ENCODE measurements at places on chromosomes 7 and 10. TPM values are rescaled to one million over a fixed set of nuclear protein-coding genes. Genes with fewer than 3 reads are reported as not detected.

The LRIT1 gene
- total RNA-seq: not detected

DNA sequence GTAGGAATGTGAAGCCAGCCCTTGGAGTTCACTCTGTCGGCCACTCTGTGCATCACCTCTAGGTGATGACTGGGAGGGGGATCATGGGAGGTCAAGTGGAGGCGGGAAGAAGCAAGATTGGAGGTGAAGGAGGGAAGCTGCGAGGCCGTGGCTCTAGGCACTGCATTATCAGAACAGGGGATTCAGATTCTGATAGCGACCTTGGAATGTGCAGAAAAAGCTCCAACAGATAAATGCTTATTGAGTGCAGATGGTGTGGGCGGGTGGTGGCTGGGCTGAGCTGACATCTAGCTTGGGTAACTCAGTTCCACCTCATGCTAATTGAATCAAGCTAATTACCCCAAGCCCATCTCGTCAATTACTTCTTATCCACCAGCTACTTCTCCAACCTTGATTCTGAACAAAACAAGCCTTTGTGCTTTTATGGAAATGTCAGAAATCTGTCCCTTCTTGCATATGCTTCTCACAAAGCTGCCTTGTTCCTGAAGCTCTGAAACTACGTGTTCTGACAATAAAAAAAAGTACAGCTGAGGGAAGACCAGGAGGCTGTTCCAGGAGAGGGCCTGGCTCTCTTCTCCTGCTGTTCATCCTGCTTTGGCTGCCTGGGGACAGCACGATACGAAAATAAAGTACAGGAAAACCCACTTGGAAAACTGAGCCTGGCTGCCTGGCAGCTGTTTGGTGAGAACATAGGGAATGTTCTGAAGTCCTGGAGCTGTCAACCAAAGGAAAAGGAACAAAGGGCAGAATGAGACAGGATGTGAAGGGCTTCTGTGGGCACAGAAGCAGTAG lies 27.5 kb downstream of the STRA8 start:
- H3K4me3 ChIP-seq: no peak overlapping the region
- H3K36me3 ChIP-seq: no peaks in the 10 kb centered on the region
- DNase-seq: peak; percentile 74

- H3K4me3 ChIP-seq: no peak overlapping the region
- no peaks in the 10 kb centered on the region for H3K4me1 ChIP-seq
- H3K36me3 ChIP-seq: peaks cover 64% of the 10 kb centered on the region
Observed at GRCh38 chr7:38753347-38753746, 122.2 kb upstream of the AMPH start.

GRCh38 chr7:16811551-16811950 lies 6.8 kb upstream of the AGR2 start:
- H3K4me3 ChIP-seq: no peak overlapping the region
- H3K27ac ChIP-seq: no peak overlapping the region
- no peaks in the 10 kb centered on the region for H3K4me1 ChIP-seq
- DNase-seq: no peak
- no peaks in the 10 kb centered on the region for H3K27me3 ChIP-seq

- H3K4me3 ChIP-seq: no peak overlapping the region
- peaks cover 15% of the 10 kb centered on the region for H3K36me3 ChIP-seq
- DNase-seq: no peak
- no peak overlapping the region for H3K27ac ChIP-seq
- H3K27me3 ChIP-seq: no peaks in the 10 kb centered on the region
- H3K4me1 ChIP-seq: no peaks in the 10 kb centered on the region
Observed at GRCh38 chr7:155733582-155734444, 78.5 kb downstream of the SHH start.

DNA sequence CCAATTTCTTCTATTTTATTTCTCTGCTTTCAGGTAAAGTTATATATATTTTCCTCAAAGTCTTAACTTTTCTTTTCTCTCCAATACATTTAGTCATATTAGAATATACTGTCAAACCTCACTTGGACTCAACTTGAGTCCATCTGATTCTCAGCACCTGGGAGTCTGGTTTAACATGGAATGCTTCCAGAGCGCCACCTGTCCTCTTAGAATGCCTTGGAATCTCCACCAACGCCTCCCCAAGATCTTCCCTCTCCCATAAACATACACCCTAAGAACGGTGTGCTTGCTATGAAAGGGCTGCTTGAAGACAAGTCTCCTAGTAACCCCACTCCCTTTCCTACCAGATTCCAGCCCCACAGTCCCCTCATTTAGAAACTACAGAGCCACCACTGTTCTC lies 229.1 kb upstream of the MKLN1 start:
- no peaks in the 10 kb centered on the region for H3K36me3 ChIP-seq
- no peak overlapping the region for H3K4me3 ChIP-seq
- H3K27ac ChIP-seq: no peak overlapping the region
- no peak for DNase-seq
- H3K4me1 ChIP-seq: no peaks in the 10 kb centered on the region

GRCh38 chr7:130491841-130492522 lies at the start of gene MEST:
TSS of gene MEST (plus strand) at chr7:130492085. CDS start at chr7:130492314, 229 bp downstream.
- DNase-seq: no peak
- H3K27me3 ChIP-seq: peaks cover 10% of the 10 kb centered on the region
- H3K27ac ChIP-seq: peak within 1 kb of the TSS; percentile 64
- peaks cover 24% of the 10 kb centered on the region for H3K4me1 ChIP-seq
- H3K36me3 ChIP-seq: no peaks in the 10 kb centered on the region

DNA sequence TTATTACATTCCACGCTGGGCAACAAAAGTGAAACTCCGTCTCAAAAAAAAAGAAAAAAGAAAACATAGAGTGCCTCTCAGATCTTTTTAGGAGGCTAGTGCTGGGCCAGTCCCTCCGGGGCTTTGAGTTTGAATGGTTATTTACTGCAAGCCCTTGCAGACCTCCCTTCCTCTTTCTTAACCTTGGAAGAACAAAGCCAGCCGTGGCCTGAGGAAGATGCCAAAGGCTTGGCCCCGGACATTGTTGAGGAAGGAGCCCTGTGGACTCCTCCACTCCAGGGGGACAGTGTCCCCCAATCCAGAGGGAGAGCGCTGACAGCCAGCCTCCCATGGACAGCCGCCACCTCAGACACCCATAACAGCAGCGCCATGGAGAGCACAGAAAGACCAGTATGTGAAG lies 5.0 kb downstream of the TSPAN33 start:
- H3K27ac ChIP-seq: no peak overlapping the region
- no peaks in the 10 kb centered on the region for H3K27me3 ChIP-seq
- DNase-seq: no peak
- no peaks in the 10 kb centered on the region for H3K36me3 ChIP-seq
- peaks cover 6% of the 10 kb centered on the region for H3K4me1 ChIP-seq

DNA sequence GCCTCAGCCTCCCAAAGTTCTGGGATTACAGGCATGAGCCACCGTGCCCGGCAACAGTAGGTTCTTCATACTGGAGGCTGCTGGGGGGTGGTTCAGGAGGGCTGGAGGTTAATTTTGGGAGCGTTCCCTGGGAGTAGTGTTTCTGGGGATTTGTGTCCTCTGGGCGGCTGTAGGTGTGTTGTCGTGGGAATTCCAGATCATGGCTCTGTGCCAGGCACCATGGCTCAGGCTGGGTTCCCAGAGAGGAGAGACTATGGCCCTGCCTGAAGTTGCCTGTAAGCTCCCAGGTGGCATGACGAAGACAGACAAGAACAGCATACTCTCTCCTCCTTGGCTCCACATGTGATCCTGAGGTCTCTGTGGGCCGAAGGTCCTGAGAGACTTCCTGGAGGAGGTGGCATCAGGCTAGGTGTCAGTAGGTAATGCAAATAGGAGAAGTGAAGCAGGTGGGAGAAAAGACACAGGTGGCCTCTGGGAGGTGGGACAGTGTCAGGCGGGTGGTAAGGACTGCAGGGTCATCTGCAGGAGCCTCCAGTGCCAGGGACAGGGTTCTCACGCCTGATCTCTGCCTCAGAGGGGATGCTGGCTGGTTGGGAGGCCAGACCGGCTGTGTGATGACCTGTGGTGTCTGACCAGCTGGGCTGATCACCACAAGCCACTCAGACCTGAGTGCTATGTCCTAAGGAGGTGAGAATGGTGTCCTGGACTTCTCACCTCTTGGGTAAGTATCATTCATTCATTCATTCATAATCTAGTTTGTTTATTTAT lies 18.7 kb downstream of the CLIP2 start:
- no peak overlapping the region for H3K4me3 ChIP-seq
- no peaks in the 10 kb centered on the region for H3K27me3 ChIP-seq
- H3K4me1 ChIP-seq: no peaks in the 10 kb centered on the region
- no peak for DNase-seq

GRCh38 chr10:16529853-16530252 lies 8.2 kb upstream of the C1QL3 start:
- no peaks in the 10 kb centered on the region for H3K4me1 ChIP-seq
- no peak overlapping the region for H3K27ac ChIP-seq
- H3K36me3 ChIP-seq: no peaks in the 10 kb centered on the region
- no peak for DNase-seq
- no peak overlapping the region for H3K4me3 ChIP-seq

DNA sequence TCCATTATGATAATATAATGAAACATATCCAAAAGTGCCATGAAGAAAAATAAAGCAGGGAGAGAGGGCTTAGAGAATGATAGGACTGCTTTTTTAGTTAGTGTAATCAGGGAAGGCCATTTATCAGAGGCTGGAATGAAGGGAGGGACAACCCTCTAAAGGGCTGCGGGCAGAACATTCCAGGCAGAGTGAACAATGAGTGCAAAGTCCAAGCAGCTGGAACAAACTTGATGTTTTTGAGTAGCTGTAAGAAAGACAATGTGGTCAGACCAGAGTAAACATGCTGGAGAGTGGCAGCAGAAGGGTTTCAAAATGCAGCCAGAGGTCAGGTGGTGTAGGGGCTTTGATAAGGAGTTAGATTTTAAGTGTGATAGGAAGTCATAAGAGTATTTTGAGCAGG lies 65.6 kb upstream of the CCDC6 start:
- no peak for DNase-seq
- no peaks in the 10 kb centered on the region for H3K36me3 ChIP-seq
- no peaks in the 10 kb centered on the region for H3K27me3 ChIP-seq
- H3K4me1 ChIP-seq: peaks cover 4% of the 10 kb centered on the region
